ENCODE measurements at places on chromosomes 5 and 9.

DNA sequence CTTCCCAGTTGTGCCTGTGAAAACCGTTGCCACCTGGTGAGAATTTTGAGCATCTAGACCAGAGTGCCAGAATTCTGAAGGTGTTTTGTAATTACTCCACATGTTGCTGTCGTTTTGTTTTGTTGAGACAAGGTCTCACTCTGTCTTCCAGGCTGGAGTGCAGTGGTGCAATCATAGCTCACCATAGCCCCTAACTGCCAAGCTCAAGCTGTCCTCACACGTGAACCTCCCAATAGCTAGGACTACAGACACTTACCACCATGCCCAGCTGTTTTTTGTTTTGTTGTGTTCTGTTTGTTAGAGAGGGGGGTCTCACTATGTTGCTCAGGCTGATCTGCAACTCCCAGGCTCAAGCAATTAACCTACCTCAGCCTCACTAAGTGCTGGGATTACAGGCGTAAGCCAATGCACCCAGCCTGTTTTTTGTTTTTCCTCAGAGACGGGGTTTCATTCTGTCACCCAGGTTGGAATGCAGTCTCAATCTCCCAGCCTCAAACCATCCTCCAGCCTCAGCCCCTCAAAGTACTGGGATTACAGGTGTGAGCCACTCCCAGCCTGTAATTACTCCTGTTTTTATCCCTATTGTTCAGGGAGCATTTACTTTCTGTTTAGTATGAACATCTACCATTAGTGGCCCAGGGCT lies 121.1 kb upstream of the DMRT1 start:
- DNase-seq = no peak

DNA sequence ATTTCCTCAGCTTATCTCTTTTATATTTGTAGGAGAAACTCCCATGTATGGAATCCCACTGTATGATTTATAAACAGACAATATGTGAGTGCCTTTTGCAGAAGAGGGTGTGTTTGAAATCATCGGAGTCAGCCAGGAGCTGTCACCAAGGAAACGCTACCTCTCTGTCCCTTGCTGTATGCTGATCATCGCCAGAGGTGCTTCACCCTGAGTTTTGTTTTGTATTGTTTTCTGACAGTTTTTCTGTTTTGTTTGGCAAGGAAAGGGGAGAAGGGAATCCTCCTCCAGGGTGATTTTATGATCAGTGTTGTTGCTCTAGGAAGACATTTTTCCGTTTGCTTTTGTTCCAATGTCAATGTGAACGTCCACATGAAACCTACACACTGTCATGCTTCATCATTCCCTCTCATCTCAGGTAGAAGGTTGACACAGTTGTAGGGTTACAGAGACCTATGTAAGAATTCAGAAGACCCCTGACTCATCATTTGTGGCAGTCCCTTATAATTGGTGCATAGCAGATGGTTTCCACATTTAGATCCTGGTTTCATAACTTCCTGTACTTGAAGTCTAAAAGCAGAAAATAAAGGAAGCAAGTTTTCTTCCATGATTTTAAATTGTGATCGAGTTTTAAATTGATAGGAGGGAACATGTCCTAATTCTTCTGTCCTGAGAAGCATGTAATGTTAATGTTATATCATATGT lies 18.0 kb upstream of the CTSL start:
- no peak for DNase-seq

DNA sequence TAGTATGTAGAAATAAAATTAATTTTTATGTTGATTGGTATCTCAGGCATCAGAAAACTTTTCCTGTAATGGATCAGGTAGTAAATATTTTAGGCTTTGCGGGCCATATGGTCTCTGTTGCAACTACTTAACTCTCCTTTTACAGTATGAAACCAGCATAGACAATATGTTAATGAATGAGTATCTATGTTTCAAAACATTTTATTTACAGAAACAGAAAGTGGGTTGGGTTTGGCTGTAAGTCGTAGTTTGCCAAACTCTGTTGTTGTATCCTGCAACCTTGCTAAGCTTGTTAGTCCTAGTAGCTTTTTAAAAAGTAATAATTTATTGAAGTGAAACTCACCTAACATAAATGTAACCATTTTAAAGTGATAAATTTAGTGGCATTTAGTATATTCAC lies 132.1 kb downstream of the NR3C1 start:
- DNase-seq = no peak

DNA sequence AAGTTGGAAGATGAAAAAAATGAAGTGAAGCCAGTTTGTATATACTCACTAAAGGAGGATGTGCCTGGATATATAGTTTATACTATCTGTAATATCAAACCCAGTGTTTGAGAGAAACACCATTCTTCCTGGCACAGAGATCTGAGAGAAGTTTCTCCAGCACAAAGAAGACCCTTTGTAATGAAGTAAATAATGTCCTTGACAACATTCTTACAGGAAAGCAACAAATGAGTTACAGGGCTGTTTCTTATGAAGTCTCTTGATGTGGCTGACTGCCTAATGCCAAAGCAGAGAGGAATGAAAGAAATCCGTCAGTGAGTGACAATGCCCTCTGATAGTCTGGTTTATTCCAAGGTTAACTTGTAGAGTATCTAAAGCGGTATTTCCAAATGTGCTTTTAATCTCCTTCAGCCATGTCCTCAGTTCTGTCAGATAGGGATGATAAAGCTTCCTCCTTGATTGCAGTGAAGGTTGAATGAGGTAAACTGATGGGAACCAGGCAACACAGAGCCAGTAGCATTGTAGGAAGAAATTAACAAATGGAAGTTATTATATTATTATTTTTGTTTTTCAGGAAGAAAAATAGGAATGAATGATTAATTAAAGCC lies 123.1 kb upstream of the ZNF608 start:
- no peak for DNase-seq

- DNase-seq = peak; percentile 26
Measured at GRCh38 chr9:35811381-35812024, 559 bp downstream of the SPAG8 start.

DNA sequence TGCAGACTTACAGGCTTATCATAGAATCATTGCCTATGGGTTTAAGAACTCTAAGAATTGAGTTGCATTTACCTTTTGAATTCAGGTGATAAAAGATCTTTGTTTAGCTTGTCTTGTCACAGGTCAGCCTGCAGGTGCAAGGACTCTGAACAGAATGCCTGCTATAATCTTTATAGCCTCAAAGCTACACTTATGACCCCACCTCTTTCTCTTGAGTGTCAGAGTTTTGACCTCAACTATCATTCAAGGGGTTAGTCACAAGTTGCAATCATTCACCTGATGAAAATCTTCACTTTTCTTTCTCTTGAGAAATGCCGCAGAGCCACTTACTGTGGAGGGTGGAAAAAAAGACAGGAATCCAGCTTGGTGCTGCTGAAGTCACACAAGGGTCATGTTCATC lies 49.5 kb downstream of the ERCC6L2 start:
- DNase-seq = no peak

- no peak for DNase-seq
Measured at GRCh38 chr5:61654876-61655275, 322.8 kb downstream of the ZSWIM6 start.

DNA sequence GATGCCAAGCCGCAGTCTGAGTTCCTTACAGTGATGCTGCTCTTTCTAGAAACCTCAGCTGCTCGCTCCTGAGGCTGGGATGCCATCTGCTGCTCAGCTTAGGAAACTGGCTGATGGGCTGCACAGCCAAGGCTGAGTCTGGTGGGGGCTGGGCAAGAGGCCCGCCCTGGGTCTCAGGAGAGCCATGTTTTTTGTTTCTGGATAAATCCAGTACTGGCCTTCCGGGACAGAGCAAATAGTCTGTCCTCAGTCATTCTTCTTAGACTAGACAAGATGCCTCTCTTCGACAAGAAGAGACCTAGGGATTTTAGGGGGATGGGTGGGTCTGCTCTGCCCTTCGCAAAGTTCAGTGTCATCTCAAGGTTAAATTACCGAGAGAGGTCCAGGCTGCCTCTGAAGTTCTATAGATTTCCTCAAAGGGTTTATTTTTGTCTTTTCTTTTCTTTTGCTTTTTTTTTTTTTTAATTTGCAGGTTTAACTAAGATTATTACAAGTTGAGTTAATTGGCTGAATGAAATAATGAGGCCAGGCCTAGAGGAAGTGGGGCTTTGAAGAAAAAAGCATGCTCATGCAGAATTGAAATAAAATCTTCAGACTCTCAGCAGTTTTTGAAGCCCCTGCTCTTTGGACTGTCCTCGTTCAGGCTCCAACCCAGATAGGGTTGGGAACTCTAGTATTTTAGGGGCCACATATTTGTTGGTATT lies 30.6 kb upstream of the MATR3 start:
- DNase-seq = peak; percentile 97

GRCh38 chr5:3393920-3394597 lies 201.6 kb upstream of the IRX1 start:
- no peak for DNase-seq

DNA sequence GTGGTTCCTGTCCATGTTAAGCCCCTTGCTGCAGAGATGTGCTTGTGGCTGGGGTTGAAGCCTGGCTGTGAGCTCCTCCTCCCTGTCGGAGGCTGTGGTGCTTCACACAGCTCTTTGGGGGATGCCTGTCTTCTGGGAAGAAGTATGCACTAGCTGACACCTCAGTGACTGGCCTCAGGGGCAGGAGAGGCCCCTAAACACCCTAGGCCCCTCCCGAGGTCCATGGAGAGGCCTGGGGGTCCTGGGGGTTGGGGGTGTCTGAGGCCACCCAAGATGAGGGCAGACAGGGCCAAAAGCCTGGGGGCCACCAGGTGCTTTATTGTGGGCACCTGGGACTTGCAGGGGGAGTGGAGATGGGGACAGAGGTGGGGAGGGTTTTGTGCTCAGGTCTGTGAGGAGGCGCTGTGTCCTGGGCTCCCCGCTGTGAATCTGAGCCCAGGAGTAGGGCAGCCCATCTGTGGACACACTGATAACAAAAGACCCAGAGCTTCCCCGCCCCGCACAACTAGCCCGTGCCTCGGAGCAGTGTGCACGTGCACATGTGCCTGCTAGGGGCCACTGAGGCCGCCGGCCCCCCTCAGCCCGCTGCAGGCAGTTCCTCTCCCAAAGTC lies 92.0 kb downstream of the PHF2 start:
- no peak for DNase-seq

DNA sequence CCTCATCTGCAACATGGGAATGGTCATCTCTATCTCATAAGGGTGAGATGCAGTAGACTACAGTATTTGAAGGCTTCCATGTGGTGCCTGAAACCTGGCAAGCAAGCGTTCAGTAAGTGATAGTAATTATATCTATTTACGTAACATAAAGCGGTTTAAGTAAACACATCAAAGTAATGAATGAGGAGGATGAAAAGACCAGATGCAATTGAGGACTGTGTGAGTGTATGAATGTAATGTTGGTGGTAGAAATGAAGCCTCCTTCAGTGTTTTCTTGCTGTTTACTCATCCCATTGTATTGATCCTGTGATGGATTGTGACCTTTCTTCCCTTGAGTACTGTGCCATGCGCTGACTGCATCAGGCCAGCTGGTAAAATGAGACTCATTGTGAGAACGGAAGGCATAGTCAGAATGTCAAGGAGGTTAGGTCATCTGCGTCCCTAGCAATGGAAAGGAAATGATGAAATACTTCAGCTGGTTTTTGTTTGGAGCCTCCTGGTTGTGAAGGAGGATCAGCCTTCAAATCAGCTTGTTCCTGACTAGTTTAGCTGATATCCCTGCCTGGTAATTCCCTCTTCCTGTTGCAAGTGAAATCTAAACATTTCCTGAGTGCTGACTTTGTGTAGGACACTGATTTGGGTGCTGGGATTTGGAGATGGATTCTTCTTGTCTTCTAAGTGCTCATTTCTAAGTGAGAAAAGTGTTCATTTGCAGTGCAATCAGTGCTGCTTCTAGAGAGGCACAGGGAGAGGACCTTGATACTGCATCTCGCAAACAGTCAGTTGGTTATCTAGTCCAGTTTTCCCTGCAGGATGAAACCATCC lies 35.6 kb downstream of the TNFSF8 start:
- DNase-seq = peak; percentile 95

GRCh38 chr9:123355761-123356431 lies at the start of gene CRB2:
TSS of gene CRB2 (plus strand) at chr9:123356197. CDS start at chr9:123356261, 64 bp downstream.
- no peak for DNase-seq

- DNase-seq = no peak
Measured at GRCh38 chr5:66617226-66617861, 21.2 kb downstream of the MAST4 start.

DNA sequence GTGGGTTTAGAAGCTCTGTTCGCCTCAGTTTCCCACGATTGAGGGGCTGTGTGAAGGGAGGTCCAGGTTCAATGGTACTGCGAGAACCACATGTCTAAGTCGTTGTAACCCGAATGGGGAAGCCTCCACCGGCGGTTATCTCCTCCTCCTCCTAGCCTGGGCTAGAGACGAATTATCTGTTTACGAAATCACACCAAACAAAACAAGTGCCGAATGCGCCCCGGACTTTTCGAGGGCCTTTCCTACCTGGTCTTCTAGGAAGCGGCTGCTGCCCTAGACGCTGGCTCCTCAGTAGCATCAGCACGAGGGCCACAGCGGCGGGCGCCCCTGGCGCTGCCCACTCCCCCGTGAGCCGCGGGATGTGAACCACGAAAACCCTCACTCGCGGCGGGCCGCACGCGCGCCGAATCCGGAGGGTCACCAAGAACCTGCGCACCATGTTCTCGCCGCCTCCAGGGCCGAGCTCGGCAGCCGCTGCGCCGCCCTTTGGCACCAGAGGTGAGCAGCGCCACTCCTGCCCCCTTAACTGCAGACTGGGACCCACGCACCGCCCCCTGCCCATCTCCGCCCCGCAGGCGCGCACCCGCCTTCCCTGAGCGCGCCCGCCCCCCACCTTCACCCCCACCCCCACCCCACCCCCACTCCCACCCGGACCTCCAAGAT lies at the start of gene CDKN2A:
Gene CDKN2A, minus strand, starts transcription at position 500 of the 663 bp plus-strand sequence.
- DNase-seq = peak; percentile 59

- DNase-seq = no peak
Measured at GRCh38 chr5:140627972-140628371, 5.0 kb downstream of the CD14 start.

- no peak for DNase-seq
Measured at GRCh38 chr5:56357426-56357825, 124.3 kb upstream of the ANKRD55 start.

DNA sequence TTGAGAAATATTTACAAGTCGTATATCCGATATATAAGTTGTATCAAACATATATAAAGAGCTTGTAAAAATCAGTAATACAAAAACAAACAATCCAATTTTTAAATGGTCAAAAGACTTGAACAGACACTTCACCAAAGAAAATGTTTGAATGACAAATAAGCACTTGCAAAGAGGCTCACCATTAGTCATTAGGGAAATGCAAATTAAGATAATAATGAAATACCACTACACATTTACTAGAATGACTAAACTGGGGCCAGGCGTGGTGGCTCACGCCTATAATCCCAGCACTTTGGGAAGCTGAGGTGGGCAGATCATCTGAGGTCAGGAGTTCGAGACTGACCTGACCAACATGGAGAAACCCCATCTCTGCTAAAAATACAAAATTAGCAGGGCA lies 134.6 kb upstream of the HAND1 start:
- no peak for DNase-seq

- no peak for DNase-seq
Measured at GRCh38 chr5:2758632-2759031, 7.2 kb upstream of the IRX2 start.
